ENCODE measurements at places on chromosomes 7 and 10.

DNA sequence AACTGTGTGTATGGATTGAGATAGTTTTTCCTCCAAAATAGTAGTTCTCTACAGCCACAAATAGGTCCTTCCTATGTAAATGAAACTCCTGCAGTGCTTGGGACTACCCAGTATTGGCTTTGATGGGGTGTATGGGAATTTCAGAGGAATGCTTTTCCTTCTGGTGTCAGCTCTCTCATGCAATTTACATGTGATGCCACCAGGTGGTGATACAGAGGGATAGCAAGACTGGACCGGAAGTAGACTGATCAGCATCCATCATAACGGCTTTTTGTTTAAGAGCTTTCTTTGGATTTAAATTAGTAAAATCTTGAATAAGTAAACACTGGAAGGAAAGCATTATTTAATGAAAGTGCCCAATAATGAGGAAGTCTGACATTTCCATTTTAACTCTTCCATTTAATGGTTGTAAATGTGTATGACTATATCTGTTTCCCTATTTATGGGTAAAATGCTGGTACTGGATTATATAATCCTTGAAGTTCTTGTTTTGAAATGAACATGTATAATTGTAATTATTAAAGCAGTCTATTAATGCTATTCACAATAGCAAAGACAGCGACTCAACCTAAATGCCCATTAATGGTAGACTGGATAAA is 22.7 kb downstream of the DYNC1I1 start:
- no peak for DNase-seq

DNA sequence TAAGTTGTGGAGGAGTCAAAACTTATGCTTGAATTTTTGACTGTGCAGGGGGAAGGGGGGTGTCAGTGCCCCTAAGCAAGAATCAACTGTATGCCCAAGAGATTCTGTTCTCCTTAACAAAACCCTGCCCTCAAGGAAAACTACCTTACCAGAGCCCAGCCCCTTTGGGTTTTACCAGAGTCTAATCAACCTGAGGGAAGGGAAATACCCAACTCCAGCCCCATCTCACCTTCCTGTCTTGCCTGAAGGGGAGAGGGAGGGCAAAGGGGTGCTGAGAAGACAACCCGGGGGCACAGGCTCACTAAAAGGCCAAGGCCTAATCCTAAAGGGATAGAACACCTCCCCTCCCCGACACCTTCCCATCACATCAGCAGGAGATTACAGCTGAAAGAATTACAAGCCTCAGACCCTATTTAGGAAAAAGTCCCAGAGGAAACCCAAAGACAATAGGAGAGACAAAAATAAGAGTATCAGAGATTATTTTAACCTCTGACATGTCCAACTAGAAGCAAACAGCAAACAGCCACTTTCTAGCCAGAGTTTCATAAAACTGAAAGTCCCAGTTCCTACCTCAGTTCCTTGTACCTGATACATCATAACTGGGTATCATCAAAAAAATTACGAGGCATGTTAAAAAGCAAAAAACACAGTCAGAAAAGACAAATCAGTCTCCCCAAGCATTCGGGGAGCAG is 26.8 kb upstream of the C7orf33 start:
- DNase-seq: no peak

DNA sequence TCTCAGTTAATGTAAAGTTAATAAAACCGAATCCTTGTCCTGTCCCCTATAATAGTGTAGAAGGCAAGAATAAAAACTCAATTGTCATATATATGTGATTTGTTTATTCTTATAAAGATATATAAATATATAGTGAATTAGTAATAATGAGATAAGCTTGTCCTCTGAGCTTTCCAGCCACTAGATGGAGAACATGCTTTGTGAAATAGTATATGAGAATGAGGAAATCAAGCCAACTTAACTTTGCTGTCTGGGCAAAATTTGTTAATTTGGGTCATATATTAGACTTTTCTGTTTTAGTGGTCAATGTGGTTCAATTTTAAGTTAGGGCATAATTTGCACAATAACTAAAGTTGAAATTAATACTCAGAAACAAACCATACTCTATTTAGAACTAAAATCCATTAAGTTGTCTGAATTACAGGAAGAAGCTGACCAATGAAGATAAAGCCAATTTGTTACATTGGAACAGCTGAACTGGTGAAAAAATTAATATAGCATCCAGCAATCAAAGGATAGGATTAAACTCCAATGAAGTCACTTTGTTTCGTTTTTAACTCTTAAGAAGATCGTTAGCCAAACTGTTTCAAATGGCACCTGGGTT is 595.0 kb downstream of the ARL4A start:
- DNase-seq: peak; percentile 27

- DNase-seq: no peak
These were observed 105.5 kb upstream of the TBX20 start for GRCh38 chr7:35359423-35359822.

DNA sequence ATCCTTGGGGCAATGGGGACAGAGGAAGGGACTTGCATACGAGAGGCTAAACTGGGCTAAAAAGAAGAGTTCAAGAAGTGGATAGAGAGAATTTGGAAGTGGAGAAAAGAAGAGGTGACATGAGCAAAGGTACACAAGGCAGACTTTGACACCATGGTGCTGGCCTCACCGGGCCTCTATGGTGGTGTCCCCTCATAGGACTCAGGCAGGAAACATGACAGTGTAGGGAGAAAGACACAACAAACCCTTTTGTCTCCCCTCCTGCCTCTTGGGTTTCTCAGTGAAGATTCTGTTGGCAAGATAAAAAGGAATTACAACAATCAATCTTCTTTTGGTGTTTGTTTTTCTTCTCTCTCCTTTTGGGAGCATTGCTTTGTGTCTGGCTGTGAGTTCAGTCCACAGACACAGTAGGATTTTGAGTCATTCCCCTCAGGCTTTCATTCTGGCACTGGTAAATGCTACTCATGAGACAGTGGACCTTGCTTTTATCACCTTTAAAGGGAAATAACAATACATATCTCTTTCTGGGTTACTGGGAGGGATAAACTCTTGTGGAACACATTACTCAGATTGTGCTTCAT is 827.7 kb downstream of the TNS3 start:
- DNase-seq: peak; percentile 89

DNA sequence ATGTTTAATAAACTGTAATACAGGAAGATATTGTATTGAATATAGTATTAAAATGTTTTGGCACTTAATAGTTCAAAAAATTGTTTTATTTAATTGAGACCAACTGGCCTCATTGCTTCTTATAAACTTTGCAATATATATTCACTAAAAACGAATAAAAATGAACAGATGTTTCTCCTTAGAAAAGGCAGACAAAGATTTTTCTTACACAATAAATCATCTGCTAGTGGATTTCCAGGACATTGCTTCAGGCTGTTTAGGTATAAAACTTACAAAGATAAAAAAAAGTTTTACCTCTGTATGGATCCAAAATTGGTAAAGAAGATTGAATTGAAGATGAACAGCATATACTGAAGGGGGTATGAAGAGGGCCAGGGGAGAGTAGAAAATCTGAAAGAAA is 143.6 kb downstream of the AGMO start:
- no peak for DNase-seq

- no peak for DNase-seq
These were observed 414.6 kb upstream of the NPVF start for GRCh38 chr7:25642849-25643248.

DNA sequence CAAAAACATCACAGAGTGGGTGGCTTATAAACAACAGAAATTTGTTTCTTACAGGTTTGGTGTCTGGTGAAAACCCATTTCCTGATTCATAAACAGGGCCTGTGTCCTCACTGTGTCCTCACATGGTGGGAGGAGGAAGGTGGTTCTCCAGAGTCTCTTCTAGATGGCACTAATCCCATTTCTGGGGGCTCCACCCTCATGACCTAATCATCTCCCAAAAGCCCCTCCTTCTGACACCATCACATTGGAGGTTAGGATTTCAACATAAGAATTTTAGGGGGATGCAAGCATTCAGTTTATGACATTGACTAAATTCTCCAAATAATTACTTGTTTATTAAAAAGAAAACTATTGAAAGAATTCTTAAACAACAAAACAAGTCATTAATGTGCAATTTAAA is 116.0 kb downstream of the CHN2 start:
- no peak for DNase-seq

GRCh38 chr10:24452030-24452429 is 243.1 kb downstream of the KIAA1217 start:
- DNase-seq: no peak

GRCh38 chr10:125689955-125690569 is 7.1 kb upstream of the TEX36 start:
- no peak for DNase-seq

- DNase-seq: no peak
These were observed 102.4 kb upstream of the SH2B2 start for GRCh38 chr7:102184303-102184702.

GRCh38 chr10:78976825-78977755 is 91.7 kb upstream of the ZMIZ1 start:
- DNase-seq: no peak

GRCh38 chr7:131633342-131633843 is 77.0 kb upstream of the PODXL start:
- DNase-seq: peak; percentile 53

DNA sequence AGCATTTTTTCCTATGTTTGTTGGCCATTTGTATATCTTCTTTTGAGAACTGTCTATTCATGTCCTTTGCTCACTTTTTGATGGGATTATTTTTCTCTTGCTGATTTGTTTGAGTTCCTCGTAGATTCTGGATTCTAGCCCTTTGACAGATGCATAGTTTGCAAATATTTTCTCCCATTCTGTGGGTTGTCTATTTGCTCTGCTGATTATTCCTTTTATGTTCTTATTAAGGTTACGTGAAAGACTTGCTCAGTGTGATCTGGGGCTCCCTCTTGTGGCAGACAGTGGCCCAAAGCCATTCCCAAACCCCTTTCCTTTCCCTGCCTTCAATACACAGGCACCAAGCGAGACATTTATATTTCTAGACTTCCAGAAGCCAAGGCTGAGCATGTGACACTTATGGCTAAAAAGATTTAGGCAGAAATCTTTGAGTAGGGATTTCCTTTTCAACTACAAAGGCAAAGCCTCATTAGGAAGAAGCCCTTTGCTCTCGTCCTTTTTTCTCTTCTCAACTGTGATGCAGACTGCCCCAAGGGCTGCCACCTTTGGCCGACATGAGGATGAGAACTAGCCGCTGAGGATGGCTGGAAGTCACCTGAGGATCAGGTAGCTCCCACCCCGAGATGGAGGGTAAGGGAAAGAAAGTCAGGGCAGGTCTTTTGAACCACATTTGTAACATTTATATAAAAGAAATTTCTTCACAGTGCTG is 23.6 kb downstream of the ST8SIA6 start:
- DNase-seq: peak; percentile 49

- no peak for DNase-seq
These were observed 126.4 kb upstream of the ZNF746 start for GRCh38 chr7:149624006-149624405.

GRCh38 chr7:82109288-82109687 is 334.3 kb downstream of the CACNA2D1 start:
- DNase-seq: peak; percentile 41

DNA sequence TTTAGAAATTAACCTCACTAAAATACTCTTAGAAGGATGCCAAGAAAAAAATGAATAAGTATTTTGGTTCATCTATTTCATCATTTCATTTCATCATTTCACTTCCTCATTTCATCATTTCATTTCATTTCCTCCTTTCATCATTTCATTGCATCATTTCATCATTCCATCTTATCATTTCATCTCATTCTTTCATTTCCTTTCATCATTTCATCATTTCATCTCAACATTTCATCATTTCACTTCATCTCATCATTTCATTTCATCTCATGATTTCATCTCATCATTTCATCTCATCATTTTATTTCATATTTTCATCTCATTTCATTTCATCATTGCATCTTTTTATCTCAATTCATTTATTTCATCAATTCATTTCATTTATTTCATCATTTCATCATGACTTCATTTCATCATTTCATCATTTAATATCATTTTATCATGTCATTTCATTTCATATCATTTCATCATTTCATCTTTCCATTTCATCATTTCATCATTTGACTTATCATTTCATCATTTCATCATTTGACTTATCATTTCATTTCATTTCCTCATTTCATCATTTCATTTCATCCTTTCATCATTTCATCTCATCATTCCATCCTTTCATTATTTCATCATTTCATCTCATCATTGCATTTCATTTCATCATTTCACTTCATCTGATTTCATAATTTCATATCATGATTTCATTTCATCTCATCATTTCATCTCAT is 129.9 kb downstream of the ZNF92 start:
- no peak for DNase-seq

DNA sequence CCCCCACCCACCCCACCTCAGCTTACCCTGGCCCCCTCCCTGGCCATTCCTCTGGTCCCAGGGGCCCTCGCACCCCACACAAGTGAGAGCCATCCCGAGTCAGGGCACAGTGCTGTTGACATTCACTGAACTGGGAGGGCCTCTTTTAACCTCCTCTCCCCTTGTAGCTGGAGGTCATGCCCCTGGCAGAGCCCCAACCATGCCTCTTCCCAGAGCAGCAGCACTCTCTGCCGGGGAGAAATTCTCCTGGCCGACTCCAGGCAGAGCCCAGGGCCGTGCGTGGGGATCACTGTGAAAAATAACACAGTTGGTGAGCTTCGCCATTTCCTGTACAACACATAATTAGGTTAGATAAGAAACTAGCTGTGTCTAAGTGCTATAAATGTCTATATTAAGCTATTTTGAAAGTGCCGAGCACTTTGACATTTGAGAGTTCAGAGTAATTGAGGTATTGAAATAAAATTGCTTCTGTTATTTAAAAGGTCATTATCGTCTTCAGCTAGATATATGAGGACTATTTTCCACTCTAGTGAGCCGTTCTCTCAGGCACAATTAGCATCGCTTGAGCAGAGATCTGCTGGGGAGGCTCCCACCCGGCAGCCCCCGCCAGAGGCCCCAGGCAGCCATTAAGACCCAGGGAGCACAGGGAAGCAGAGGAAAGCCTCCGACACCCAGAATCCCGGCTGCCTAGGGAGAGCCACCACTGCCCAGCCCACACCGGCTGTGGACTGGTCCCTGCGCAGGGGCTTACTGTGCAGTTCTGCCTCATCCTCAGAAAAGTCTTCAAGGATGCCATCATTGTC is 62.4 kb upstream of the LRRC18 start:
- no peak for DNase-seq

DNA sequence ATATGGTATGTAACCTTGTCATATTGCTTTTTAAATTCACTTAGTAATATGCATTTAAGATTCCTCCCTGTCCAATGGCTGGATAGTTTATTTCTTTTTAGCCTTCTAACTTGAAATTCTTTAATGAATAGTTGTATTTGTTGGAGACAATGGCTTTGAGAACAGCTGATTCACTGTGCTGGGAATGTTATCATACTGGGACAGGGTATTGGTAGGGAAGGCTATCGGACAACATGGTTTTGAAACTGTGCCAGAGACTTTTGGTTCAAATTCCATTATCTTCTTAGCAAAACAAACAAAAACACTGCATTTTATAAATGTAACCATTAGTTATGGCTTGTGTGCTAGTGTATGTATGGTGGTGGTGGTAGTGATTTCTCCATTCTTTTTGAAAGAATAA is 517.1 kb upstream of the ANKRD30A start:
- DNase-seq: peak; percentile 68
